ENCODE measurements at places on chromosomes 2 and 18.

DNA sequence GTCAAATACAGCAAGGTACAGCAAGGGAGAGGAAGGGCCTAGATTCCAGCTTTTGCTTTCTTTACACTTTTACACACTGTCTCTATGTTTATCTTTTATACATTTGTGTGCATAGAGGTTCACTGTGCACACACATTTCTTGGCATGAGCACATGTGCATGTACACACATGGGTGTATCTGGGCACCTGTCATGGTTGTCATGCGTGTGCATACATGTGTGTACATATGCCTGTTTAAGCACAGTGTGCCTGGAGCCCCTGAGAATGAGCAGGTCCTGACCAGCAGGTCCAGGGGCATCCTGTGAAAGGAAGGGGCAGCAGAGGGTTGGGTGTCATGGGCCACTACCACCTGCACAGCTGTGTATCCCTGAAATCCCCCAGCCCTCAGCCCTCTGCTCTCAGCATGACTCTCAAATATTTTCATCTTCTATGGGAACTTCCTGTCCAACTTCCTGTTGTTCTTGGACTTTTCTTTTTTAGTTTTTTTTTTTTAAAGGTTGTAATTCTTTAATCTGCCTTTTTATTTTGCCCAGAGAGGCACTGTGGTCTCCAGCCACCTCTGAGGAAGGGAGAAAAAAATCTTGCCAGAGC is 97.0 kb upstream of the EPAS1 start:
- DNase-seq: no peak

DNA sequence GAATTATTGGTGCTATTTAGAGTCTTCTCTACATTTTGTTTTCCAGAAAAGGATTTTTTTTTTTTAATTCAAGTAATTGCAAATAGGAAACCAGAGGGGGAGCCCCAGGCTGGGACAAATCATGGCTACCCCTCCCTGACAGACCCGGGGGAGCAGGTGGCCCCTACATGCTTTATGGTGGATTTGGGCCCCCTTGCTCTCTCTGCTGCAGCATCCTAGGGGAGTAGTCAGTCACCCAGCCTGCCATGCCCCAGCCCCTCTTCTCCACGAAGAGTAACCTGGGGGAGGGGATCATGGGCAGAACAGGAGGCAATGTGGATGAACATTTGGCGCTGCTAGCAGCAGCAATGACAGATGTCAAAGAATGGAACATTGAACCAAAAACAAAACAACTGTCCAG is 4.6 kb downstream of the C2orf81 start:
- DNase-seq: no peak

DNA sequence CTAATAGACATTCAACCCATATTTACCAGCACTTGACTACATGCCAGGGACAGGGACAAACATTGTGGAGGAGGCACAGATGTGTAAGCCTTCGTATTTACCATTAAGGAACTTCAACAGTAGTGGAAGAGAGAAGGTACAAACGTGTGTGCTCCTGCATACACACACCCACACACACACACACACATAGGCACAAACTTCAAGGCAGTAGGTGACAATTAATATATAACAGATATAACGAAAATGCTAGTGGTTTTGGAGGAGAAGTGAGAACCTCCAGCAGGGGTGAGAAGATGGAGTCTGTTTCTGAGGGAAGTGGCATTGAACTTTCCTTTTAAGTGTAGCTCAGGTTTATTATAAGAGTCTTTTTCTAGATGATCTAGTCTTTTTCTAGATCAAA is 231.1 kb downstream of the SETBP1 start:
- DNase-seq: no peak

DNA sequence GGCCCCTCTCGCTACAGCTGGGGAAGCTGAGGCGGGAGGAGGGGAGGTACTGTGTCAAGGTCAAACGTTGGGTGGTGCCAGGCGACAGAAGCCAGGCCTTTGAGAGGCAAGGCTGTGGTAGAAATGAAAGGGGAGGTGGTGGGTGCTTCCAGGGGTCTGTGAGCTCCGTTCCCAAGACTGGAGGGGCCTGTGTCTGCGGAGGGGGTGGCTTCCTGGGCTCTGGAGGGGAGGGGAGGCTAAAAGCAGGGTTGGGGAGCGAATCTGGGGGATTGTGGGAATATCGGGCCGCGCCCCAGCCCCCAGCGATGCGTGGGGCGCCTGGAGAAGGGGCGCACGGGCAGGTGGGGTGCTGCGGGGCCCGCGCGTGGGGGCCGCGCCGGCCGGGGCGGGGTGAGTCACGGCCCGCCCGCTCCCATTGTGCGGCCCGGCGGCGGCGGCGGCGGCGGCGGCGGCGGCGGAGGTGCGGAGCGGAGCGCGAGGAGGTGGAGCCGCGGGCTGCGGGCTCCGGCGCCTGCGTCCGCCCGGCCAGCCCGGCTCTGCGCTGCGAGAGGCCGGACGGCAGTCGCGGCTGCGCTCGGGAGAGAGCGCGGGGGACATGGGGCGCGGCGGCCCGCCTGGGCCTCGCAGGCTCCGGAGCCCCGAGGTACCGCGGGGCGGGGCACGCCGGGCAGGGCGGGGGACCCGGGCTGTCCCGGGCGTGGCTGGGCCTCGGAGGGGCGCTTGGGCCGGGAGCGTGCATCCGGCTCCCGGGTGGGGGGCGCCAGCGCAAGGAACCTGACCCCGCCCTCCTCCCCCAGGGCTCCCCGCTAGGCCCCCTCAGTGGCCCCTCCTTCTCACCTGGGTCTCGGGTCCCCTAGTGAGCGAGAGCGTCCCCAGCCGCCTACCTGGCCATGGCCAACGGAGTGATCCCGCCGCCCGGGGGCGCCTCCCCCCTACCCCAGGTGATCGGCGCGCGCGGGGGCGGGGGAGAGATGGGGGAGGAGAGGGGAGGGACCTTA is at the start of gene SLC4A3:
Gene SLC4A3, plus strand, starts transcription at position 528 of the 998 bp plus-strand sequence. Its CDS starts 363 bp downstream, at position 891.
- no peak for DNase-seq

GRCh38 chr18:47215554-47216138 is 35.8 kb downstream of the SKOR2 start:
- DNase-seq: peak; percentile 41

- DNase-seq: no peak
Measured at GRCh38 chr2:177315364-177315763, 50.8 kb upstream of the NFE2L2 start.

- peak; percentile 84 for DNase-seq
Measured at GRCh38 chr2:218397820-218398436, 1.7 kb upstream of the CTDSP1 start.

DNA sequence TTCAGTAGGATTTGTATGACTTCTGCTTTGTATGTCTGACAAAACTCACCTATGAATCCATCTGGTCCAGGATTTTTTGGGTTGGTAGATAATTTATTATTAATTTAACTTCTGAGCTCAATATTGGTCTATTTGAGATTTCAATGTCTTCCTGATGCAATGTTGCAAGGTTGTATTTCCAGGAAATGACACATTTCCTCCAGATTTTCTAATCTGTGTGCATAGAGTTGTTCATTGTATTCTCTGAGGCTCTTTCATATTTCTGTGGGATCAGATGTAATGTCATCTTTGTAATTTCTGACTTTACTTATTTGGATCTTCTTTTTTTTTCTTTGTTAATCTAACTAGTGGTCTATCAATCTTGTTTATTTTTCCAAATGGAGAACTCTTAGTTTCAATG is 584.7 kb upstream of the SETBP1 start:
- DNase-seq: no peak

DNA sequence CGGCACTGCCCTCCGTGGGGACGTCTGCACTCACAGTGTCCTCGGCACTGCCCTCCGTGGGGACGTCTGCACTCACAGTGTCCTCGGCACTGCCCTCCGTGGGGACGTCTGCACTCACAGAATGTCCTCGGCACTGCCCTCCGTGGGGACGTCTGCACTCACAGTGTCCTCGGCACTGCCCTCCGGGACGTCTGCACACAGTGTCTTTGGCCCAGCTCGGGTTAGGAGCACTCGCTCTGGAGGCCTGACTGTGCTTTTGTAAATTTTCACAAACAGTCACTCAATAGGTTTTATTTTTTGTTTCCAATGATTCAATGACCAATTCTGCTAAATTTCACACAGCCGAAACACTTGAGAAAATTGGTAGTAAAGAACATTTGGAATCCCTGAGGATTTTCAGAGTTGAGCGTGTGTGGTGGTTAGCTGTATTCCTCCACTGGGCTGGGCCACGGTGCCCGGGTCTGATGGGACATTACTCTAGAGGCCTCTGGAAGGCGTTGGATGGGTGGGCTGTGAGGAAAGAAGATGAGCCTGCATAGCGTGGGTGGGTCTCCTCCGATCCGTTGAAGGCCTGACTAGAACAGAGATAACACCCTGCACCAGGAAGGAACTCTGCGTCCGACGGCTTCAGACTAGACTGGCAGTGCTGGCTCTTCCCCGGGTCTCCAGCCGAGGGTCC is 134.8 kb downstream of the RTP5 start:
- DNase-seq: no peak

- no peak for DNase-seq
Measured at GRCh38 chr2:81084101-81084500, 779.5 kb upstream of the LRRTM1 start.

GRCh38 chr2:11753886-11754699 is 7.7 kb downstream of the LPIN1 start:
- peak; percentile 89 for DNase-seq

DNA sequence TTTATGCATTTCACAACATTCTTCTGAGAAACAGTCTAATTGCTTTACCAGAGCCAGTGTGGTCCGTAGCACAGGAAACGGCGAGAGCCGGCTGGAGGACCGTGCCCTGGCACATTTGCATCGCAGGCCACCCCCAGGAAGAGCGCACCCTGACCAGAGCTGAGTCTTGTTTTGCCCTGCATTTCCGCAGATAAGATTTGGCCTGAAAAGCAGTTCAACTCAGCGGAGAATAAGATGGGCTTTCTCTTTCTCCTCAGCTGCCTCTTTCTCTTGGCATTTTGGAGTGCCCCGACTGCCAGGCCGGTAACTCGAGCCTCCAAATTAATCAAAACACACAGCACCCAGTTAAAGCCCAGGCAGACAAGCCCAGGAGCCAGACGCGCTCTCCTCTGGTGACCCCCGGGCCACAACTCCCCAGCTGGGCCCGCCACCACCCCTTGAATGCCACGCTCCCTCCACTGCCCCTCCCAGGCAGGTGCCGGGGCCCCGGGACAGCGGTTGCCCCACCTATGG is 464 bp downstream of the COL4A4 start:
- no peak for DNase-seq

- no peak for DNase-seq
Measured at GRCh38 chr2:240238786-240239185, 98.3 kb upstream of the OTOS start.

DNA sequence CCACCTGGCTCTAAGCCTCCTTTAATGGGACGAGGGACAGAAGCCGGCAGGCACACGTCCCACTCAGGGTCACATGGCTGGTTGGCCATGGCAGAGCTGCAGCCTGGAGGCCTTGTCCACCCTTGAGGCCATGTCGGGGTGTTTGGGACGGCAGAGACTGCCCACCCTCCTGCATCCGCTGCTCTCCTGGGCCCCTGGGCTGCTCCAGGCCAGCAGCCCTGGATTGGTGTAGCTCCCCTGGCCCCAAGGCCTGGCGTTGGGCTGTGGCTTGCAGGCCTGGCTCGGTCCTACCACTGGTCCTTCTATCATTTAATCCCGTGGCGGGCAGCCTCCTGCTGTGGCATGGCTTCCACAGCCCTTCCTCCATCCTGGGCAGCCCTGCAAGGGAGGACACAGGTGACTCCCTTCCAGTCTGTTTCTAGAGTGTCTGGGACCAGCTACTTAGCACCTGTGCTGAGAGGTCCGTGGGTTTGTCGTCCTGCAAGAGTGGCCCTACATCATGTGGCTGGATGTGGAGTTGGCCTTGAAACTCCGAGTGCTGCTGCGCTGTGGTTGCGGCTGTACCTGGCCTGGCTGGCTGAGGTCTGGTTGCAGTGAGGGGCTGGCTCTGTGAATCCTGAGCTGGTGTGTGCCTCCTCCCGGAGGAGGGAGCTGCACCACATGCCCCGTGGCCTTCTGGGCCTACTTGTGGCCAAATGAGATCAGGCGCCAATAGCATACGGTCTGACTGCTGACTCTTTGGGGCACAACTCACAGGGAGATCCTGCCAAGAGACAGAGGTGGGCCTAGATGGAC is 67.3 kb downstream of the SH3RF3 start:
- no peak for DNase-seq

DNA sequence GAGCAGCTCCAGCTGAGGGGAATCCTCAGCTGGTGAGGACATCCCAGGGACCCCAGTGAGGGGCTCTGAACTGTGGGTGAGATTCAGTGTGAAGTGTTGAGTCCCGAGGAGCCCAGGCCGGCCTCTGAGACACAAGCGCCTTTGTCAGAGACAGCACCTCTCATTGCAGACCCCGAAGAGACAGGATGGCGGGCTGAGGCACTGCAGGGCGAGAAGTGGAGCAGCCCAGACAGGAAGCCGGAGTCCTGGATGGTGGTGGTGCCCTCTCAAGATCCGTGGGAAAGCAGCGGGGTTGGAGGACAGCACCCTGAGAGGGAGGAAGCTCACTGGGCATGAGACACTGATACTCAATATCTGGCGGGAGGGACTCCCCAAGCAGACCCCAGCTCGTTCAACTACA is 49.1 kb upstream of the ID2 start:
- no peak for DNase-seq

DNA sequence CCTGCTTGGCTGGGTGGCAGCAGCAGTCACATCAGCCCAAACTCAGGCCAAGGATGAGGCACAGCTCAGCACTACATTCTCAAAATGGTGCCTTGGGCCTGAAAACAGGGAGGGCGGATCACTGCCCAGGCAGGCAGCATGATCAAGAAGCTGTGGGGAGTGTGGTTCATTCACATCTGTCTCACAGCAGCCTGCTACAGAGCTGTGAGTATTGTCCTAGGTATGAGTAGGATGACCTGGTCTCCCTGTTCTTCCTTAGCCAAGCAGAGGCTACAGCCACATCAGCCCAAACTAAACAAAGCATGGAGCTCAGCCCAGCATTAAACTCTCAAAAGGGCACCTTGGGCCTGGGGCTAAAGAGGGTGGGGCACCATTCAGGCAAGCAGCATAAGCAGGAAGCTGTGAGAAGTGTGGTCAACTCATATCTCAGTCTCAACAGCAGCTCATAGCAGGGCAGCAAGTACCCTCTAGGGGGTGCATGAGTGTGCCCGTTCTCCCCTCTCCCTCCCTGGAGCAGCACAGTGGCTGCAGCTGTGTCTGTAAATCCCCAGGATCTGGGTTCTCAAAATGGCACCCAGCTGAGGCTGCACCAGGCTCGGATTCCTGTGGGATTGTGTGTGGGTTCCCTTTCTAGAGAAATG is 139.6 kb downstream of the TRABD2A start:
- peak; percentile 21 for DNase-seq
